ENCODE measurements at places on chromosomes 7 and 10.

DNA sequence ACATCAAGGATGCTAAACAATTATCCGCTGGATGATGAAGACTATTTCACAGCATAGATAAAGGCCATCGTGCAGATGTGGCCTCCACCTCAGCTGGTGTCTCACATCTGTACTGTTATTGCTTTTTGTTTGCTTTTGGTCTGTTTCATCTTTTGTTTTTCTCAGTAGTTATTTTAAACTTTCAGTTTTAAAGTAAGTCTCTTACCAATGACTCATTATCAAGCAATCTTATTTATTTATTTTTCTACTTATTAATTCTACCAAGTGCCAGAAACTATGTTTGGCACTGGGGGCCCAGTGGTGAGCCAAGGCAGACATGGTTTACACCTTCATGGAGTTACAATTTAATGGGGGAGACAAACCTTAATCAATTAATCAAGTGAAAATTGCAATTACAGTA lies 250.9 kb upstream of the TMEM72 start:
- no peak for DNase-seq

DNA sequence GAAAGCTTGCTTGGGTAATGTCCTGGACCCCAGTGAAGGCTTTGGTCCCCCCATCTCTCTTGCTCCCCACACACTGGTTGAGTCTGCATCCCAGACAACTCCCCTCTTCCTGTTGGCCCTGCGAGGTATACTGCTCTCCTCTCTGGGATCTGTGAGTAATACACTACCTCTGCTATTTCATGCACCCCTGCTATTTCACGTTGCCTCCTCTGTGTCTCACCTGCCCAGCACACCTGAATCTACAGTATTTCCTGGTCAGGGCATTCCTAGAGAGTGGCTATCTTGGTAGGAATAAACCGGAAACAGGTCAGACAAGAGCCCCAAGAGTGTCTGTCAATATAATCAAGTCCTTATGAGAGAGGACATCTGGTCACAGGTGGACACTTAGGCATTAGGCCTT lies 114.3 kb upstream of the ODAD2 start:
- no peak for DNase-seq

DNA sequence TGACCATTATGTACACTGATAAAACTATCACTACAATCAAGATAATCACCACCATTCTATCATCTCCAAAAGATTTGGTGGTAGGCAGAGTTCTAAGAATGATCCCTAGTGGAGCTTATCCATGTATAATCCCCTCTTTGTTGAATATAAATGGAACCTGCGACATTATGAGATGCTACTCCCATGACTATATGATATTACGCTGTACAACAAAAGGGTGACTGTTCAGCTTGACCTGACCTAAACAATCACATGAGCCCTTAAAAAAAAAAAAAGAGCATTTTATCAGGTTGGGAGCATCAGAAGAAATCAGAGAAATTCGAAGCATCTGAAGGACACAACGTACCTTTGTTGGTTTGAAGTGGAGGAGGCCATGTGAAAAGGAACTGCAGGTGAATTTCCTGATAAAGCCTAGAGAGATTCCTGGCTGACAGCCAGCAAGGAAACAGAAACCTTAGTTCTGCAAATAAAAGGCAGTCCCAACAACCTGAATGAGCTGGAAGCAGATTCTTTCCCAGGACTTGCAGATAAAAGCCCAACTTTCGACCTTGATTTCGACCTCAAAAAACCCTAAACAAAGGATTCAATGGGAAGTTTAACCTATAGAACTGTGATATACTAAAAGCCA lies 270.7 kb downstream of the ADRA2A start:
- no peak for DNase-seq

- no peak for DNase-seq
Observed at GRCh38 chr7:138429577-138430250, 30.3 kb upstream of the TRIM24 start.

- DNase-seq: no peak
Observed at GRCh38 chr10:15280974-15281373, 90.1 kb downstream of the FAM171A1 start.

DNA sequence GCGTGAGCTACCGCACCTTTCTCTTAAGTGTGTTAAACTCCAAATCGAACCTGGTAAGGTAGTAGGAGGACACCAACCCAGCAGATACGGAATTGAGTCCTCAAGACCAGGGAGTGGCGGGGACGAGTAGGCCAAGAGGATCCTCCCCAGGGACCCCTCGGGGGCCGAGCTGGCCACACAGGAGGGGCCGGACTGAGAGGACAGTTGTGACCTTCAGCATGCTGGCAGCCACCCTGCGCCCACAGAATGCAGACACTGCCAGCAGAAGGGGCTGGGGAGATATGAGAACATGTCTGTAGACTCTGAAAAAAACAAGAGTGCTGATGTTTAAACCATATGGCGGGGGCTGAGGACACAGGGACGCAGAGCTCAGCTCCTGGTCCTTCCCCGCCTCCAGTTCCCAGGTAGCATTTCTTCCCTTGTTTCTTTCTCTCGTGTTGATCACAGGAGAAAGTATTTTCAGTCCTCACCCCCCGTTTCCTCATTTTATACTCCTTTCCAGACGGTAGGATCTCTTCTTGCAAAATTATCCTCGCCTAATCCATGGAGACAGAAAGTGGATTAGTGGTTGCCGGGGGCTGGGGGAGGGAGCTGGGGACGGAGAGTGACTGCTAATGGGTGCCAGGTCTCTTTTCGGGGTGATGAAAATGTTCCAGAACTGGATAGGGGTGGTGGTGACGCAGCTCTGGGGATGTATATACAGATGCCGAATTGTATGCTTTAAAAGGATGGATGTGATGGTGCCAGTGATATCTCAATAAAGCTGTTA lies 11.5 kb upstream of the UNCX start:
- no peak for DNase-seq

DNA sequence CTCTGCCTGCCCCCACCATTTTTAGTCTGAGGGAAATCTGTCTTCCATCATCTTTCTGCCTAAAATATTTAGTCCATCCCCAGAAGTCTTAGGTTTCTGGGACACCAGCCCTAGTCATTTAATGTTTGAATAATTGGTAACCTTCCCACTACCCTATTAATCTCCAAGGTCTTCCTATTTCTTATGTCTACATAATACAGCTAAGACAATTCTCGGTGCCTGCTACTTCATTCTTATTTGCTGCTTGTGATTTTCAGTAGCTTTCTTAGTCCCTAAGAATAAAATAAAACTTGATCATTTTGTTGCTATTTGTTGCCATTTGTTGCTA lies 11.1 kb downstream of the RALA start:
- DNase-seq: peak; percentile 79

GRCh38 chr10:3886191-3886590 lies 101.2 kb upstream of the KLF6 start:
- DNase-seq: peak; percentile 78

DNA sequence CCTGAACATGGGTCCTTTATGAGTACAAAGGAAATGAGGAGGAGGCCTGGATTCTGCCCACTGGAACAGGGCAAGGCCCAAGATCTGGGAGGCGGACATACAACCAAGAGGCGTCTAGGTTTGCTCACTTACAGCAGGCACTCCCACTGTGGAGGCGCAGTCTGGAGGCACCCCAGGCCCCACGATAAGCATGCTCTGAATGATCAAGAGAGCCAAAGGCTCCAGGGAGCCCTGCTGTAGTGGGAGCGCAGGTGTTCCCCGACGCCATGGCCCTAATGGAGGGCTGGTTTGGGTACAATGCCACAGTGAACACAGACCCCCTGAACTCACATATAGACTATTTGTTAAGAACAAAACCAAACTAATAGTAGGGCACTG lies 88.1 kb downstream of the FAM53B start:
- DNase-seq: no peak

DNA sequence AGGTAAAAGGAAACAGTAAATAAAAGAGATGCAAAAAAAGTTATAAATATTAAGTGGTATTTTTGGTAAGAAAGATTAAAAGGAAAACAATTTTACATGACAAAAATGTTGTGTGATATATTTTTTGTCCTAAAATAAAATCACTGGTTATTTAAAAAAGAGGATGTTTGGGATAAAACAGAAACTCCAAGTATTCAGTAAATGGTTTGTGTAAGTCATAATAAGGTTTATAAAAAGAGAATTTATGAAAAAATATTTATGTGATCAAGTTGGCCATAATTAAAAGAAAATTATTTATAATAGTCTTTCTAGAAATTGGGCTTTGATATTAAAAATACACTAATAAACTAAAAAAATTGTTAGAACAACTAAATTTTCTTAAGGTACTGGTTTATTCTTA lies 38.2 kb upstream of the FIGNL1 start:
- no peak for DNase-seq

DNA sequence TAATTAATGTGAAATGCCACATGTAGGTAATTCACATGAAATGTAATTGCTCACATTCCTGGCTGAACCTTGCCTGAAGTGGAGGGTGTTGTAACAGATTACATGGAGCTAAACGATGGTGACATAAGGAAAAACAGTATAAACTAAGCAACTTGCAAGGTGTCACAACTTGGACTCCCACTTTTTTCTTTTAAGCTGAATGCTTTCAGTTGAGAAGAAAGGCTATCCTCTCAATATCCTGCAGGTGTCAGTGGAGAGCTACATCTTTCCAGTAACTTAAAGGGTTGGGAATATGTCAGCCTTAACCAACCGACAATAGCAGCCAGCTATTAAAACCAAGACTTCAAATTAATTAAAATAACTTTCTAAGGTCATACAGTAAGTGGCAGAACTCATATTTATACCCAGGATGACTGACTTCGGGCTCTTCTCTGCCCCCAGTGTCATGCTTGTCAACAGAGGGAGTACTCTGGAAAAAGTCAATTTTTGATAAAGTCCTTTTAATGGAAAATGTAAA lies 33.7 kb downstream of the NRBF2 start:
- peak; percentile 85 for DNase-seq
